ENCODE measurements at places on chromosomes 3 and 15.

DNA sequence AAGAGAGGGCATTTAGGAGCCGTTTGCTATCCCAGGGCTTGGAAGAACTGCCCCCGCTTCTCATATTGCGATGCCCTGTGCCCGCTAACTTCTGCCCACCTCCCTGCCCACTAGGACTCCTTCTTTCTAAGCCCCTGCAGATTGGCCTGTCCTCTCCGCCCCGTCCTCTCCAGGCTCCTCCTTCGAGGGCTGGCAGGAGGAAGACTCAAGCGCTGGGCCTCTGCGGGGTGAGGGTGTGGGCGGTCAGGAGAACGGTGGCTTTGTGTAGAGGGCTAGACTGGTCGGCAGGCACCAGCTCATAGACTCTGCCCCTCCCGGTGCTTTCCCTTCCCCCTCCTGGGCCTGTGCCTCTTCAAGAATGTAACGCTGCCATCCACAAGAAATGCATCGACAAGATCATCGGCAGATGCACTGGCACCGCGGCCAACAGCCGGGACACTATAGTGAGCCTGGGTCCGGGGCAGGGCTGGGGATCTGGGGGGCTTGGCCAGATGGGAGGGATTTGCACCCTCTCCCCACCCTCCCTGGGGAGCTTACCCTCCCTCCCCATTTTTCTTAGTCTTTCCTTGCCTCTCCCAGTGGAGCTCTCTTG is 21.9 kb downstream of the PRKCD start:
- no peaks in the 10 kb centered on the region for H3K4me1 ChIP-seq
- H3K4me3 ChIP-seq, result no peak overlapping the region
- H3K27ac ChIP-seq, result no peak overlapping the region
- H3K36me3 ChIP-seq, result no peaks in the 10 kb centered on the region

DNA sequence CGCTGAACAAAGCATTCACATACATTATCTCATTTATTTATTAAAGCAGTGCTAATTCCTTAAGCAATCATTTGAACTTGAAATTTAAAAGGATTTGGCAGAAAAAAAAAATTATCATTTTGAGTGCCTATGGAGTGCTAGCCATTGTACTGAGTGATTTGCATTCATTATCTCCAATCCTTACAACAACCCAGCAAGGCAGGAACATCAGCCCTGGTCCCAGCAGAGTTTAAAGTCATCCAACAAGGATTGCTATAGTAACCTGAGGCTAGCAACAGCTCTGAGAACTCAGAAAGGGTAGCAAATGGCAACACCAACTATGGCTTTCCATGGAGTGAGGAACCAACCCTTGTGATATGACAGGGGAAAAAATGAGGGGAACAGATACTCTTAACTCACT is 237.6 kb upstream of the SETMAR start:
- H3K4me1 ChIP-seq, result no peaks in the 10 kb centered on the region
- H3K36me3 ChIP-seq, result no peaks in the 10 kb centered on the region
- no peak overlapping the region for H3K27ac ChIP-seq
- no peak overlapping the region for H3K4me3 ChIP-seq

DNA sequence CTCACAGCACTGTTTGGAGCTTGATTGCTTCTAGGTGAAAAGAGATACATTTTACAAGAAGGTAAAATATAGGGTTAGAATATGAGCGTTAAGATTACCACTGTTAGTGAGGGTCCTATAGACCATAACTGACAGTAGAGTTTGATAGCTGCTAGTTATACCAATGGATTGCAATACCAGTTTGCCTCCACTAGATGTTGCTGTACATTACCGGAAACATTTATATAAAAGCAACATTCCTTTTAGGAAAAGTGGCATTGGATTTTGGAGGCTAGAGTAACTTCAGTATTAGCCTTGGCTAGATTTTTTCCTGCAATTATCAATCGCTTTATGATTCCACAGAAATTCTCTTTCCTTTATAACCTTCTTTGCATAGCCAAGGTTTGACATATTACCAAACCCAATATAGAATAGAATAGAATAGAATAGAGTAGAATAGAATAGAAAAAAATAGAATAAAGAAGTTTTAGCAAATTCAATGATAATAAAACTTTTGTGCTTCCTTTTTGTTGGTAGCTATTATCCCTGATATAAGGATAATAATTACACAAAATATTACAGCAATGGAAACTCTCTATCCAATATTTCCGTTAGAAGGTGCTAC is 1093.6 kb upstream of the ALCAM start:
- H3K4me1 ChIP-seq, result no peaks in the 10 kb centered on the region
- H3K36me3 ChIP-seq, result no peaks in the 10 kb centered on the region
- no peak overlapping the region for H3K27ac ChIP-seq
- H3K27me3 ChIP-seq, result no peaks in the 10 kb centered on the region
- DNase-seq, result no peak

- H3K36me3 ChIP-seq, result no peaks in the 10 kb centered on the region
- no peak overlapping the region for H3K27ac ChIP-seq
- H3K4me3 ChIP-seq, result no peak overlapping the region
- no peaks in the 10 kb centered on the region for H3K27me3 ChIP-seq
These were observed 2.0 kb upstream of the SEMA3G start for GRCh38 chr3:52446631-52447511.

DNA sequence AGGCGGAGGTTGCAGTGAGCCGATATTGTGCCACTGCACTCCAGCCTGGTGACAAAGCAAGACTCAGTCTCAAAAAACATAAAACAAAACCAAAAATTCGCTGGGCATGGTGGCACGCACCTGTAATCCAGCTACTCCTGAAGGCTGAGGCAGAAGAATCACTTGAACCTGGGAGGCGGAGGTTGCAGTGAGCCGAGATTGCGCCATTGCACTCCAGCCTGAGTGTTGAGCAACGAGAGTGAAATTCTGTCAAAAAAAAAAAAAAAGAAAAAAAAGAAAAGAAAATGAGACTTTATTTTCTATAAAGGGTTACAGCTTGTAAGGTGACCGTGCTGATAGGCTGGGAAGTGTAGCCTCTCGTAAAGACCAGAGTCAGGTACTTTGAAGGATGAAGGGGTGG is 6.0 kb upstream of the HACD3 start:
- no peaks in the 10 kb centered on the region for H3K36me3 ChIP-seq
- H3K27ac ChIP-seq, result no peak overlapping the region
- H3K4me1 ChIP-seq, result no peaks in the 10 kb centered on the region

GRCh38 chr15:42955518-42955917 is 34.9 kb upstream of the TTBK2 start:
- no peaks in the 10 kb centered on the region for H3K36me3 ChIP-seq
- H3K27ac ChIP-seq, result no peak overlapping the region
- no peak for DNase-seq
- no peak overlapping the region for H3K4me3 ChIP-seq
- H3K4me1 ChIP-seq, result no peaks in the 10 kb centered on the region

DNA sequence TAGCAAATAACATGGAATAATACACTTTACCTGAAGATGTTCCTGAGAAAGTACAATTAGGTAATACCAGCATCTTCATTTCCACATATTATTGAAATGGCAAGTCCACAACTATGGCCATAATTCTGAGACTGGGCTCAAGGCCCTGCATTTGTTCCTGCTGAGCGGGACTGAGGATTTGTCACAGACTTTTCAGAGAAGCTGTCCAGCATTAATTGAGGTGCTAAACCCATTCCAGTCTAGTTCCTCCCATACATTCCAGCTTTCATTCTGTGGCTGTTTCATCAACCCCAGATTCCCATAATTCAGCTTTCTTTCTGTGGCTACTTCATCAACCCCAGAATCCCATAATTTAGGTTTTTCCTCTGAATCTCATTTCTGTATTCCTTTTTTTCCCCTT is 293.4 kb upstream of the GBE1 start:
- H3K36me3 ChIP-seq, result no peaks in the 10 kb centered on the region
- no peak overlapping the region for H3K4me3 ChIP-seq
- H3K27ac ChIP-seq, result no peak overlapping the region
- no peaks in the 10 kb centered on the region for H3K4me1 ChIP-seq

- H3K27ac ChIP-seq, result no peak overlapping the region
- no peak overlapping the region for H3K4me3 ChIP-seq
- no peak for DNase-seq
- peaks cover 4% of the 10 kb centered on the region for H3K4me1 ChIP-seq
These were observed 3.6 kb upstream of the PRRT3 start for GRCh38 chr3:9955611-9956352.

DNA sequence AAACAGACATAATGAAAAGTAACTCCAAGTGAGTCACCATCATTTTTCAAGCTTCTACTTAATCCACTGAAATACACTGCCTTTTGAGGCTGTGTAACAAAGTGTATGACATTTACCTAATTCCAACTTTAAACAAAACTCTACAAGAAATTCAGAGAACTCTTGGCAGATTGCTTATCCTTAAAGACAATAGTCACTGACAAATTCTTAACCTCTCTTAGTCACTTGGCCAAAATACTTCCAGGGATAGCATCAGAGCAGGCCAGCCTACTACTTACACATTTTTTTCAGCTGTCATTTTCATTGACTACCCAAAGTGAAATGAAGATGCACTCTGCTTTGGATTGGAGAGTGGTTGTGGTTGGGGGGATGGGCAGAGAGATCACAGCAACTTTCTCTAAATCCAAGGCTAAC is 3.6 kb downstream of the WWTR1 start:
- H3K36me3 ChIP-seq, result no peaks in the 10 kb centered on the region
- peak overlapping the region; percentile 95 for H3K4me3 ChIP-seq
- no peak for DNase-seq
- no peaks in the 10 kb centered on the region for H3K27me3 ChIP-seq
- peaks cover 8% of the 10 kb centered on the region for H3K4me1 ChIP-seq
